ENCODE measurements at places on chromosomes 1 and 21.

- DNase-seq = no peak
Measured at GRCh38 chr1:31614414-31615005, 3.0 kb upstream of the HCRTR1 start.

DNA sequence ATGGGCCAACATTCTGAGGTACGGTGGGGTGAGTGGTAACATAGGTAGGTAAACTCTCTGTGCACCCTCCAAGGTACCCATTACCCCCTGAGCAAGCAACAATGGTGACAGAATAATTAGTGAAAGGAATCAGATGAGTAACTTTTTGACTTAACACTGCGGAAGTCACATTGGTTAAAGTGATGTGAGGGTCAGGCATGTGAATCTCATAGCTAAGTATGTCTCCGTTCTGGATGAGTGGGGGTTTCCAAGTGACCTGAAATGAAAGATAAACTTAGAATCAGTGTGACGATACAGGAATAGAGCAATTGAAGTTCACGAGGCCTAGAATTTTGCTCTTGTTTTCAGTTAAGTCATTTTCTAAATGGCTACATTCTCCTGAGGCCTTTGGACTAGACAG is 311.7 kb downstream of the KCTD3 start:
- DNase-seq = no peak

DNA sequence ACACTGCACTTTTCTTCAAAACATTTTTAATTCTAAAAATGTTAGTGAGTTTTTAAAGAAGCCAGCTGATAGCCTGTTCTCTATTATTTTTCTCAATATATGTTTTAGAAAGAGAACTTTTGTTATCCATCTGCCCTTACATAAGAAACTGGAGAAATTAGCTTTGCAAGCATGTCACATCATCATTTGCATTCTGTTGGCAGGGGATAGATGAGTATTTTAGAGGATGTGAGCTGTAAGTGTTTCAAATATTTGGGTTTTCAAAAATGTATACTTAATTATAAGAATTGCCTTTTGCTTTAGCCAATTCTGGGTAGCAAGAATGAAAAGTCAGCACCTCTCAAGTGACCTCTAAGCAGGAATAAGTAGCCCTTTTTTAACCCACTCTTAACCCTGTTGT is 7.4 kb downstream of the NFIA start:
- DNase-seq = no peak

DNA sequence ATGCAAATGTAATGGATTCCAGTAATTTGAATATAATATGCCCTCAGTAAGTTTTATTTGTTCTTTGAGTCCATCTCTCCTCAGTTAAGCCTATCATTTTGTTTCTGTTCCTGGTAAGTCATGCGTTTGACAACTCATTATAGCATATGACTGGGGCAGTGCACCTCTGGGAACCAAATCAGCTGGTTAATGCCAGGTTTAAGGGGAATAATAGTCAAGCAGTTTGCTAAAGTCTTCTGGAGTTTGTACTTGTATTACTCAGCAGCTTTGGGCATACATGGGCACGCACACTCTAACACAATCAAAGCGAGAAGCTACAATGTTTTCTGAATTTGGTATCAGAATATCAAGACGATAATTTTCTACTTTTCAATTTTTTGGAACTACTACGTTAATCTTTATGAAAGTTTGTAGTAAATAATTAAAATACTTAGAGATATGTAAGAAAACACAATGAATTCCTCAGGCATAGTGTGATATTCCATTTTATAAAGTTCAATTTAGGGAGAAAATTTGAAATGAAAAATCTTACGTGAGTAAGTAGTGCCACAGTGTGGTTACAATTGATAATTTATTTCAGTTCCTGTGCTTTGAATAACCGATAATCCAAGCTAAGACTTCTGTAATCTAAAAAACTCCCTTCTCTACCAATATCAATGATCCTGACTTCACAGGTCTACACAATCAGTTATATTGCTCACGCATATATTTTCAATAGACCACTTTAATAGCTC is 43.8 kb upstream of the KCTD3 start:
- DNase-seq = no peak

GRCh38 chr1:87094238-87094637 is 179.8 kb downstream of the HS2ST1 start:
- no peak for DNase-seq

- DNase-seq = no peak
Measured at GRCh38 chr1:229950020-229950419, 117.0 kb upstream of the GALNT2 start.

DNA sequence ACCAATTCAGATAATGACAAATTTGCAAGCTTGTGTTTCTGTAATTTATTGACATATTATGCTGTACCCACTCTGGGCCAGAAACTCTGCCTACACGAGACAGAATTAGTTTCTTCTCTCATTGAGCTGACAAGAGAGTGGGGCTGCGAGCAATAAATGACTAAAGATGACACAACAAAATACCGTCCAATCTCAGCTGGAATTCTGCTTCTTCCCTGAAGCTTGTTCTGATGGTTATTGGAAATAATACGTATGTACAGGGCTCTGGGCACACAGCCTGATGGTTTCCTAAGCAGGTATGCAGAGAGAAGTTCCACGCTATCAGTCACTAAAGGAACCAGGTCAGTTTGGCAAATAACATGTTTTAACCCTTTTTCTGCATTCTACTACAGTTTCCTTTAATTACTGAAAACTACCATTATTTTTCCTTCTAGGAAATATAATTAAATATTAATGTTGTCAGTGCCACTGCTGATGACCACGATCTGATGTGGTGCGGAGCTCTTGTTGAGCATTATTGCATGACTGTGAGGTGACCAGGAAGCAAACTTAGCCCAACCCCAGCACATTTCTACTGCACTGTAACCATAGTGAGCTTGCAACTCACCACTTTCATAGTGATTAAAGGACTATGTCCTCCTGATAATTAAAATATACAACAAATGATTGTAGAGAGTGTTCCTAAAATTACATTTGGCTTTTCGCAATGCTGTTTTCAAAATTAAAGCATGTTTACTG is 221.4 kb upstream of the L1TD1 start:
- no peak for DNase-seq

- DNase-seq = no peak
Measured at GRCh38 chr1:112982853-112983536, 27.0 kb upstream of the SLC16A1 start.

DNA sequence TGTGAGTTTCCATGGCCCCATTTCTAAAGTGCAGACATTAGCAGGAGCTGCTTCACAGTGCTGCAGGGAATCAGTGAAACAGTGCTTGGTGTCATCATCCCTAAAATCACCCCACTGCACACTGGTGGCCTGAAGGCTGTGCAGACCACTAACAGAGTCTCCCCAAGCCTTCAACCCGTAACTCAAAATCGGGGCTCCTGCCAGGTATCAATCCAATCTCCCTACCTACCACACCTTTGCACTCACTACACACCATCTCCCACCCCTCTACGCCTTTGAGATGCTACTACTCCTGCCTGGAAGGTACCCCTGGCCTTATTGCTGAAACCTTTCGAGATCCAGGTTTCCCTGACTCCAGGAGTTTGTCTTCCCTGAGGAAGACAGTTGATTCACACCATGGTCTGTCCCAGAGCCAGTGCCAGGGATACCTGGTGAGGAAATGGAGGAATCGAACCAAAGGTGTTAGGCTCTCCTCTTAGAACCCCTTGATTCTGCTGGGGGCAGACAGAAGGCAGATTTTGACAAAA is 25.5 kb downstream of the SLC2A1 start:
- no peak for DNase-seq

GRCh38 chr21:44909719-44910118 is 11.0 kb downstream of the ITGB2 start:
- no peak for DNase-seq
